ENCODE measurements at places on chromosomes 5 and 9.

DNA sequence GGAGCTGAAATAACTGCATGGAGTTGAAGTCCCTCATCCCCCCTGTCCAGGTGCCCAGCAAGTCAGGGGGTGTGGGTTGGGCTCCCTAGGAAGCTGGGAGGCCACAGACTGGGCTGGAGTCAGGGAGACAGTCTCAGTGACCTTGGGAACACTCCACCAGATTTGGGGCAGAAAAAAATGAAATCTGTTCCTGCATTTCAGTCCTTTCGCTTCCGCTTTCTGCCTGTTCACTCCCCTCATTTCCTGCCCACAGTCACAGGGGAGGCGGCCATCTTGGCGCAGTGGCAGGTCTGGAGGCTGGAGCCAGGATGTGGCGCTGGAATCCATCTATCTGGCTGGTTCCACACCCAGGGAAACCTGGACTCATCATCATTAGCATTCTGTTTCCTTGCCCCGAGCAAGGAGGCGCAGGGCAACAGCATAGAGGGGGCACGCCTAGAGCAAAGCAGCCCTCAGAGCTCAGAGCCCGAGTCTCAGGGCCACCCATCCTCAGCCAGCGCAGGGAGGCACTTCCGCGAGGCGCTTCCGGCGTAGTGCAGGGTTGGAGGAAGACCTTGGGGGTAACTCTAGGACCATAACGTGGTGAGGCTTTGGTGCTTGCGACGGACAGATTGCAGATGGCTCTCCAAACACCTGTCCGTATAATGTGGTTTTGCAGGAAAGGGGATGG, 86.2 kb upstream of the HSPA9 start:
- no peak for DNase-seq

DNA sequence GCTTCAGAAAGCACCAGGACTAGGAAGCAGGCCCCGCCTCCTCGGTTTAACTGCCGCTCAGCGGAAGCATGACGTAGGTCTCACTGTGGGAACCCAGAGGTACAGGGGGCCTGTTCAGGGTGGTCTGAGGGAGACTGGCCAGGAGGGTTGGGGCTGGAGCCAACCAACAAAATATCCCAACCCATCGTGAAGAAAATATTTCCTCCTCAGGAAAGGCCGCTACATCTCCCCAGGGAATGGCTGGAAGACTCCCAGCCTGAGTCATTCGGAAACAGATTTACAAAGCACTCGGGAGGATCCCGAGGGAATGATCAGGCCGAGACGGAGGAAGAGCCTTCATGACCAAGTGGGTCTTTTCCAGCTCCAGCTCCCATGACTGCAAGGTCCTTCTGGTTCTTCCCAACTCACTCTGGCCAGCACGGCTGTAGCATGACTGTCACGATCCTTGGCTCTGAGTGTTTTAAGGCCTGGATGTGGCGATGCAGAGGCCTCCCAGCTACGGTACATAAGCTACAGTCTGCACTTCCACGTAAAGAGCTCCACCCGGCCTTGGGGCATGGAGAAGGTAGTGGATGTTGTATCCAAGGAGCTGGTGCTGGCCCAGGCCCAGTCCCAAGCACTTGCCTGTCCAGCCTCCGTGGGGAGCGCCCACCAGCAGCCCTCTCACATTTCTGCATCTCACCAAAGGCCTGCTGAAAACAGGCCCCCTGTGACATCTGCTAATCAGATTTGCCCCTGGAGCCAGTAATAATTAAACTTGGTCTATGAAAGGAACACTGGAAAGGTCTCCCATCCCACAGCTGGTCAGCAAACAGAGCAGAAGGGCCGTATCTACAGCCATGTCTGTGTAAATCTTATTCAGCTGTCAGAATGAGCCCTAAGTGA, 100.6 kb downstream of the LHFPL2 start:
- no peak for DNase-seq

GRCh38 chr5:139895046-139895445, 99.4 kb downstream of the PSD2 start:
- no peak for DNase-seq

DNA sequence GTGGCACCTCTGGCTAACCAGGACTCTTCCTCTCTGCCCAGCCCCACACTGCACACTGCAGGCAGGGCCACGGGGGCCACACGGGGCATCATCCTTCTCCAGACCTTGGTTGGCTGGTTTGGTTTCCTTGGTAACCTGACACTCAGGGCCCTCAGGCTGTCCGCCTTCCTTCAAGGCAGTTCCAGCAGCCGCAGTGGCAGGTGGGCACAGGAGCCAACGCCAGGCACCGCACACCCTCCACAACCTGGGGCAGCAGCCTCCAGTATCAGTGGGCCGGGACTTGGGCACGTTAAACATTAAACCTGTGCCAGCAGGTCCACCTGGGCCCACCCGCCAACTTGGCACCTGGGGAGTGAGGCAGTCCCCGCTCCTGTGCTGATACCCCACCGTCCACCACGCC, 1.9 kb downstream of the NPDC1 start:
- no peak for DNase-seq

DNA sequence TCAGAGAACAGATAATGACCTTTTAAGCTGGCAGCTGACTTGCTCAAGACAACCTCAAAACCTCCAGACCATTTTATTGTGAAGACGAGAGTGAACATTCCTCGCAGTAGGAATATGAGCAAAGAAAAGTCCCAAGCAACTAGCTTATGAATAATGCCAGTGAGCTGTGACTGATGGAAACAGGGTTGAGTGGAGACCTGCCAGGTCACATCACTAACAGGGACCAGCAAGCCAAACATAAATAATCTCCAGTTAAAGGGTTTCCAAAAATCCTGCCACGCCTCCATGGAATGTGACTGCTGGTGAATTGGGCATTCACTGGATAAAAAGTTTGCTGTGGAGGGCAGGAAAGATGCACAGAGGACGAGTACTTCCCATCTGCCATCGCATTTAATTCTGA, 185.4 kb downstream of the CRB2 start:
- no peak for DNase-seq

DNA sequence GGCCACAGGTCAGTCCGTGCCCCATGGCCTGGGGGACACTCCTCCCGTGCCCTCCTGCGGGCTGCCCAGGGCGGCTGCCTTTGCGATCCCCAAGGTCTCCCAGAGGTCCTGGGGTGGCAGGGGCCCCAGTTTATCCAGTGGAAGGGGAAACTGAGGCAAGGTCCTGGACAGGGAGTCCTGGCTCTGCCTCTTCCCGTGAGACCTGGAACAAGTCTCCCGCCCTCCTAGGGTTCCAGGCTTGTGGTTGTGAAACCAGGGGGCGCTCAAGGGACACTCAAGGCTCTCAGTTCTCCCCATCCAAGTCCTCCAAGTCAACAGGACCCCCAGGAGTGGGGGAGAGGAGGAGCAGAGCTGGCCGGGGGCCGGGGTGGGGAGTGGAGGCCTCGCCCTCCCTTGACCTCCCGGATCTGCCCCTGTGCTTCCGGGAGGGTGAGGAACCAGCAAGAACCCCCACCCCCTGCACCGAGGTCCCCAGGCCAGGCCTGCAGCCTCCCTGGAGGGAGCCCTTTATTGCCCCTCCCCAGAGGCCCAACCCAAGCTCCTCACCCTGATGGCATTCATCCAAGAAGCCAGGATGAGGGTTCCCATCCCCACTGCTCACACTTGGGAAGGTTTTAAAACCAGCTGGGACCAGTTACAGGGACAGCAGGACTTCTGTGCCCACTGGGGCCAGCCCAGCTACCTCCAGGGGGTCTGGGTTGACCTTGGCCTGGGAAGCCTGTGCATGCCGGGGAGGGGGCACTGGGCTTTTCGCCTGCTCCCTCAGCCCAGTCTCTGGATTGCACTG, 24.7 kb upstream of the TMEM250 start:
- DNase-seq, result no peak

DNA sequence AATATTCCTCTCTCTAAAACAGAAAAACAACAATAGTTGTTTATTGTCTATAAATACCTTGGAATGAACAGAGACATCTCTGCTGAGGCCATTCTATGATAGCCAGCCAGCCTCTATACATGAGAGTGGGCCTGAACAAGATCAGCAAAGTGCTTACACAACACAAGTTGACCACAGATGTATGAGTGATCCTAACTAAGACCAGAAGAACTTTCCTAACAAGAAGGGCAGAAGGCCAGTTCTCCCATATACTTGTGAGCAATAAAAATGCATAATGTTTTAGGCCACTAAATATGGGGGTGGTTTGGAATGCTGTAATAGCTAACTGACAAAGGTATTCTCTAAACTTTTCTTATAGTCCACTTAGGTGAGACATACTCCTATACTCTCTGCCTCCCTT, 345.7 kb downstream of the SPATA31D1 start:
- DNase-seq, result no peak

DNA sequence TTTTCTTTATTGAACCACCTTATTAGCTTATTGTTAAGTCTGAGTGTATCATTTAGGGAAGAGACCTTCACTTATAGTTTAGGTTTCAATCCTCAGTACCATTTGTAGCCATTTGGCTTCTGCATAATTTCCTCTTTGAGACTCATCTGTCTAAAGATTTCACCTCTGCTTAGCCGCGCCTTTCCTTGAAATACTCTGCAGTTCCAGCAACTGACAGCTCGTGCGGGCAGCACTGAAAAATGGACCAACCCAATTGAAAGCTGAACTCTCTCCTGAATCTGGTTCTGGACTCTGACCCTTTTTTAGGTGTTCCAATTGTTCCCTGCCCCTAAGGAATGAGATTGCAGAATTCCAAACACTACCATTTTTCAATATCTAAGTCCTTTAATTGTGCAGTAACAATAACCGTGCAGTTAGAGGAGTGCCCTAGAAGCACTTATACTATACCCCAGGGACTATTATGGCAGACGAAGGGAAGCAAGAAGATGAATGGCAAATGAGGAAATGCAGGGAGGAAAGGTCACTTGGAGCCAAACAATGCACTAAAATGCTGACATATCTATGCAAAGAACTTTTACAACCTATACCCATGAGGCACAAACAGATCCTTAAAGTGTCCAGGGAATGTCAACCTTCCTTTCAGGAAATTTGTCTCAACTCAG, 50.1 kb upstream of the PDE4D start:
- no peak for DNase-seq

DNA sequence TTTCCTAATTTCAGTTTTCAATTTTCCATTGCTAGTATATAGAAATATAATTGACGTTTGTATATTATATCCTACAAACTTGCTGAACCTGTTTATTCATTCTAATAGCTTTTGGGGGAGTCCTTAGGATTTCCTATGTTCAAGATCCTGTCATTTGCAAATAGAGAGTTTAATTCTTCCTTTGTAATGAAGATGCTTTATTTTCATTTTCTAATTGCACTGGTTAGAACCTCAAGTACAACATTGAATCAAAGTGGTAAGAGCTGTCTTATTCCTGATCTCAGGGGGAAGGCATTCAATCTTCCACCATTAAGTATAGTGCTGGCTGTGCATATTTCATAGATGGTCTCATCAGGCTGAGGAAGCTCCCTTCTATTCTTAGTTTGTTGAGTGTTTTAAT, 15.6 kb upstream of the SLC24A2 start:
- DNase-seq, result no peak

GRCh38 chr5:98839469-98840383, 66.3 kb downstream of the RGMB start:
- DNase-seq, result no peak

- DNase-seq, result no peak
Observed at GRCh38 chr5:55471468-55471867, 63.3 kb downstream of the PLPP1 start.

DNA sequence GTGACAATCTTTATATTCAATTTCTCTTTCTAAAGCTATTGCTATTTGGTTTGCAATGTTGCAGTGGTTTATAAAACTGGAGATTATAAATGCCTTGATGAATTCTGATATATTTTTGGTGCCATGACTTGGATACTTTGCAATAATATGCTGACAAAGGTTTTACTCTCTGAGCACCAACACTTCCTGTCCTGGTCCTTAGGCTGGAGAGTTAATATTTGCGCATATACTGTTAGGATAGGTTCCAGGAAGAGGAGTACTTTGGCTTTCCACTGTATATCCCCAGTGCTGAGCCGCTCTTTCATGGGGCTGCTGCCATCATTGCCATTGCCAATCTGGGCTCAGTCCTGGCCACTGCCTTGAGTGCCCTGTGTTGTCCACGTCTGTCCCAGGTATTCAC, 139.6 kb downstream of the ZCCHC7 start:
- no peak for DNase-seq

GRCh38 chr5:170917113-170917512, 55.3 kb downstream of the RANBP17 start:
- no peak for DNase-seq

DNA sequence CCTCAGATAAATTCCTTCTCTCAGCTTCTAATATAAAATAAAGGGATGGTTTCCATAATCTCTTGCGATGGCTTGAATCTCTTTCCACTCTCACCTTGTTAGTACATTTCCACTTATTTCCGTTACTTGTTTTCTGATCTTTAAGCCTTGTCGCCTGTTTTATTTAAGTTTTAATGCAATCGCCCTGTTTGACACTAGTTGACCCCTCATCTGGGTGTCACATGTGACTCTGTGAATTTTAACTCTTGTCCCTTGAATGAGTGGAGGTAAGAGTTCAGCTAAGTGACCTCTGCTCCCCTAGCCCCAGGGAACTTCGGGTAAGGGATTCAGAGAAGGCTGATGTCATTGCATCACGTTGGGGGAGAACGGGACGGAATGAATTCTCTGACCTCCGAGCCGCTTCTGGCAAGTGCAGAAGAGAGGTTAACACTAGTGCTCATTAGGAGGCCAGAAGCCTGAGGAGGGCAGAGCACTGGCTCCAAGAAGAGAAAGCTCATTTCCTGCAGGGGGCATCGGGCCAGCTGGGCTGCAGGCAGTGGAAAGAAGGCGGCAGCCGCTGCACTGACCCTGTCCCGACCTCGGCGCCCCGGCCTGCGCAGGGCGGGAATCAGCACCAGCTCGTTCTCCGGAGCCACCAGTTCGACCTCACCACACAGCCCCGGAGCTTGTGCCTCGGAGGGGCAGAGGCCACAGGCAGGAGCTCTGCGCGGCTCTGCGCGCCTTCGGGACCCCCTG, 569 bp downstream of the HINT2 start:
- no peak for DNase-seq

- DNase-seq, result no peak
Observed at GRCh38 chr5:20368571-20369517, 380.8 kb upstream of the CDH18 start.

- no peak for DNase-seq
Observed at GRCh38 chr9:136741883-136742571, 713 bp downstream of the LCN10 start.

GRCh38 chr5:88142886-88143692, 125.6 kb downstream of the TMEM161B start:
- no peak for DNase-seq

- DNase-seq, result no peak
Observed at GRCh38 chr5:36442352-36442751, 140.7 kb upstream of the RANBP3L start.

GRCh38 chr5:140113180-140113698, 670 bp upstream of the PURA start:
- DNase-seq, result no peak

DNA sequence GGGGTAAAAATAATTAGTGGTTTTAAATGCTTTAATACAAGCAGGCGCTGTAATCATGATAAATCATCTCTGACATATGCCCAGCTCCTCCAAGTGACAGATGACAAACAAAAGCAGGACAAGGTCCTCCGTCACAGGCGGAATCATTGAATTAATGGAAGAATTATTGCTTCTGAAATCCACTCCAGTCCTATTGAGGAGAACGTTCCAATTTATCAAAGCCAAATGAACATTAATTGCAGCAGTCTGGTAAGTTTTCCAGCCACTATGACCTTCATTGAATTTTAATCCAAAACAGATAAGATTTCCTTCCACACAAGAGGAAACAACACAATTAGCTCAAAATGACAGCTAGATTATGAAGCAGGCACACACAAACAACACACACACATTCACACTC, 136.8 kb downstream of the ASTN2 start:
- DNase-seq, result no peak

- no peak for DNase-seq
Observed at GRCh38 chr9:96478829-96479371, 28.9 kb downstream of the HABP4 start.

GRCh38 chr5:10153808-10154537, 95.7 kb downstream of the ATPSCKMT start:
- DNase-seq, result no peak
